ENCODE measurements at places on chromosomes 5 and 9.
A peak's percentile ranks its signal among the peaks of the same experiment; 100 is the strongest.

- no peak for DNase-seq
Observed at GRCh38 chr9:113755433-113755832, 120.7 kb upstream of the ZNF618 start.

DNA sequence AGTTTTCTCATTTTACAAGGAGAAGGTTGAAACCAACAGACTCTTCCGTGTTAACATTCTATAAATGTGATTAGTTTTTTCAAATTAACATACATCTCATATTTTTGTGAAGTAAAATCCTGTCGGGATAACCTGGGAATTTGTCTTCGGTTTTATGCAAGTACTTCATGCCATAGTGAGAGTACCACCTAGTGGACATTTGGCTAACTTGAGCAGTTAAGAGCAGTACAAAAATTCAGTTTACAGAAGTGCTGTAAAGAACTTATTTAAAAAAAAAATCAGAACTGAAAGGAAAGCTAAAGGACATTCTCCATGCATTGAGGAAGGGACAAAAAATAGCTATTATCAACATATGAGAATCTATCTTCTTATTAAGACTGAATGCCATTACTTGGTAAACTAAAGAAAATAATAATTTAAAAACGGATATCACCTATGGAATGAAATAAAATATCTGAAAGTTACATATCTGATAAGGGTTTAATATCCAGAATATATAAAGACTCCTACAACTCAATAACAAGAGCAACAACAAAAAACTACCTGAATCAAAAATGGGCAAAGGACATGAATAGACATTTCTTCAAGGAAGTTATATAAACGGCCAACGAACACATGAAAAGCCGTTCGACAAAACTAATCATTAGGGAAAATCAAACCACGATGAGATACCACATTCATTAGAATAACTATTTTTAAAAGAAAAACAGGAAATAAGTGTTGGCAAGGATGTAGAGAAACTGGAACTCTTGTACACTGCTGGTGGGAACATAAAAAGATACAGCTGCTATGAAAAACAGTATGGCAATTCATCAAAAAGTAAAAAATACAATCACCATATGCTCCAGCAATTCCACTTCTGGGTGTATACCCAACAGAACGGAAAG, 117.0 kb upstream of the GNA14 start:
- peak; percentile 60 for DNase-seq

- DNase-seq, result peak; percentile 46
Observed at GRCh38 chr9:91734371-91734981, 215.6 kb downstream of the ROR2 start.

DNA sequence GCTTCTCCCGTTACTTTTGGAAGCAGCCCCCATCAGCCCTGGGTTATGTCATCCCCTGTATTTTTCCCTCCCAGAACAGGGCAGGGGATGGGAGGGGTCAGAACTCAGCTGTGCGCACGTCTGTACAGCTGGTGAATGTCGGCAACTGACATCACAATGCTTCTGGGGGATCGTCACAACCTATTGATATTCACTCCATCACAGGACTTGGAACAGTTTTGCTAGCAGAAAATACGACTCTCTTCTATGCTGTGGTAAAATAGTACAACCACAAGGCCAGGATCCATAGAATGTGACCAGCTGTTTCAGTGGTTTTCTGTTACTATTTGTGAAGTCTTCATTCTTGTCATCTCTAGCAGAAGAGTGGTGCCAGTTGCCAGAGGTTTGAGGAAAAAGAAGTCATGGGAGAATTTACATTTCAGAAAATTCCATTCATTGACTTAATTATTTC, 77.1 kb upstream of the KLF4 start:
- DNase-seq, result no peak

GRCh38 chr9:25415718-25416117, 262.5 kb downstream of the TUSC1 start:
- no peak for DNase-seq

- no peak for DNase-seq
Observed at GRCh38 chr5:112355058-112355685, 63.9 kb downstream of the EPB41L4A start.

GRCh38 chr5:78757269-78758053, 108.9 kb upstream of the LHFPL2 start:
- DNase-seq, result no peak

DNA sequence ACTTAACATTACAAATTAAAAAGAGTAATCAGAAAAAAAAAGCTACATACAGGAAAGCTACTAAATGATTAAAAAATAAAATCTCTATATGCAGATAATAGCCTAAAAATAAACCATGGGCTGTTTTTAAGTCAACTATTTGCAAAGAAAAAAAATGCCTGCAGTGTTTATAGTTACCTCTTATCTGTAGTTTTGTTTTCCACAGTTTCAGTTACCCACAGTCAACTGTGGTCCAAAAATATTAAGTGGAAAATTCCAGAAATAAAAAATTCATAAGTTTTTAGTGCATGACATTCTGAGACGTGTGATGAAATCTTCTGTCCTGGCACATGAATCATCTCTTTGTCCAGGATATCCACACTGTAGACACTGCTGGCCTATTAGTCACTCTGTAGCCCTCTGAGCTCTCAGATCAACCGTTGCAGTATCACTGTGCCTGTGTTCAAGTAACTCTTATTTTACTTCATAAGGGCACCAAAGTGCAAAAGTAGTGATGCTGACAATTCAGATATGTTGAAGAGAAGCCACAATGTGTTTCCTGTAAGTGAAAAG, 59.2 kb downstream of the PRELID2 start:
- peak; percentile 85 for DNase-seq

DNA sequence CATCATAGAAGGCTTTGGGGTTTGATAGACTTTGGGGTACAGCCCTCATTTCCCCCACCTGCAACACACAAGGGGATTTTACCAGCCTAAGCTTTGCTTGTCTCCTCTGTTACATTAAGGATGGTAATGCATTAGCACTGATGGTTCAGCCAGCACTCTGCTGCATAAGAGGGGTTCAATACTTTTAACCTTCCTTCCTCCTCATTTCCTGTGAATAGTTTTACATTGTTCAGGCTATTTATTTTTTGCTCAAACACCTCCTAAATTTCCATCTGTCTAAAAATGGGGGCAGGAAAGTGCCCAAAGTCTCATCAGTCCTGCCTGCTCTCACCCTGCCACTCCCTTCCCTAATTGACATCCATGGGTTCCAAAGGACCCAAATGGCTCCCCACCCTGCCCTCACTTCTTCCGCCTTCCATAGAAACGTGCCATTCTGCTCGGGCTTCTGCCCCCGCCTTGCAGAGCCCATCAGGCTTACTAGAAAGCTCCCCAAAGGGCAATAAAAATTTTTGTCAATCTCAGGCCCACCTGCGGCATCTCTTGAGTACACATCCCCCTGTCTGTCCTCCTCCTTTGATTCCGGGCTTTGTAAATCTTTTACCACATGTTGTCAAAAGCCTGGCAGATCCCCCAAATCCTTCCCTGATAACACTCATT, 239.5 kb upstream of the SLC24A2 start:
- no peak for DNase-seq

GRCh38 chr5:318341-318897, 3.1 kb upstream of the AHRR start:
- no peak for DNase-seq

- peak; percentile 12 for DNase-seq
Observed at GRCh38 chr5:139745132-139745799, 50.3 kb upstream of the PSD2 start.

- DNase-seq, result peak; percentile 64
Observed at GRCh38 chr5:127909066-127909465, 174.5 kb upstream of the SLC12A2 start.

DNA sequence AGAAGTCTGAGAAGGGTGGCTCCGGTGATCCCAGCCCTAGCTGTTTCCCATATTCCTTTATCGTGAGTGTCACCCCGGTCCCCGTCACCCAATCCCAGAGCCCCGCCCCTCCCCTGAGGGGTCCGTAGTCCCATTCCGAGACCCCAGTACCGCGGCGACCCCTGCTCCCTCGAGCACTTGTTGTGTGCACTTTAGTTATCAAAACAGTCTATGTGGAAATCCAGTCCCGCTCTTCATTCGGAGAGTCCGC, 223 bp downstream of the LRSAM1 start:
- DNase-seq, result no peak

GRCh38 chr5:6358434-6358820, 19.9 kb downstream of the MED10 start:
- DNase-seq, result no peak

- no peak for DNase-seq
Observed at GRCh38 chr5:72463449-72464052, 43.7 kb downstream of the ZNF366 start.

Data from RKO (cell line).